ENCODE measurements at places on chromosomes 2 and 18.

- DNase-seq, result no peak
Measured at GRCh38 chr2:71570511-71570910, 117.2 kb downstream of the DYSF start.

DNA sequence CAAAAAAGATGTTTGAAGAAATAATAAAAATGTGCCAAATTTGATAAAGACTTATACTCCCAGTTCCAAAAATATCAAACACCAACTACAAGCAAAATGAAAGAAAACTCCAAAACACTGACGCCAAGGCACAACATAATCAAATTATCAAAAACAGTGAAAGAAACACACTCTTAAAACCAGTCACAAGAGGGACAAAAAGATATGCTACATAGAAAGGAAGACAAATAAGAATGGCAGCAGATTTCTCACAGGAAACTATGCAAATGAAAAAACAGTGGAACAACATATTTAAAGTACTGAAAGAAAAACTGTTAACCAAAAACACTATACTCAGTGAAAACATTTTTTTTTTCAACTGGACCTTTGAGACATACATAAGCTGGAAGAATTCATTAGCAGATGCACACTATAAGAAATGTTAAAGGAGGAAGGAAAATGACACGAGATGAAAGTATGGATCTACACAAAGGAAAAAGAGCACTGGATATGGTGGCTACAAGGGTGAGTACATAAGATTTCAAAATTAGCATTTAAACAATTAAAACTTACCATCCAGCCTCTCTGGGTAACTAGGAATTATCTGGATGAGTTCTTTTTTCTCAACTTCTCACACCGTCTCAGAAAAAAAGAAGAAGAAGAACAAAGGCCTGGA lies 94.0 kb upstream of the ACVR1C start:
- no peak for DNase-seq

- DNase-seq, result no peak
Measured at GRCh38 chr2:239499726-239500573, 99.1 kb upstream of the HDAC4 start.

DNA sequence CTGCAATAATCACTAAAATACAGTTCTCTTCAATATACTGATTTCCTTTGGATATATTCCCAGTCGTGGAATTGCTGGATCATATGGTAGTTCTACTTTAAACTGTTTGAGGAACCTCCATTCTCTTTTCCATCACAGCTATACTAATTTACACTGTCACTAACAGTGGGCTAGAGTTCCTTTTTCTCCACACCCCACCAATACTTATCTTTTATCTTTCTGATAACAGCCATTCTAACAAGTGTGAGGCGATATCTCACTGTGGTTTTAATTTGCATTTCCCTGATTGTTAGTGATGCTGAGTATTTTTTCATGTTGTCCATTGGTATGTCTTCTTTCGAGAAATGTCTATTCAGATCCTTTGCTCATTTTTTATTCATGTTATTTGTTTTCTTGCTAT lies 68.4 kb downstream of the CERKL start:
- no peak for DNase-seq

GRCh38 chr18:41594582-41594981 lies 360.5 kb upstream of the PIK3C3 start:
- no peak for DNase-seq

DNA sequence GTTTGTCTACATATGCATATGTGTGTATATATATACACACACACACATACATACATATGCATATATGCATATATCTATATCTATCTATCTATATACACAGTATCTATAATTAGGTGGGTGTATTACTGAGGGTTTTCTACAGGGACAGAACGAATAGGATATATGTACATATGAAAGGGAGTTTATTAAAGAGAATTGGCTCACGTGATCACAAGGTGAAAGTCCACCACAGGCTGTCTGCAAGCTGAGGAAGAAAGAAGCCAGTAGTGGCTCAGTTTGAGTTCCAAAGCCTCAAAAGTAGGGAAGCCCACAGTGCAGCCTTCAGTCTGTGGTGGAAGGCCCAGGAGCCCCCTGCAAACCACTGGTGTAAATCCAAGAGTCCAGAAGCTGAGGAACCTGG lies 756.0 kb upstream of the ACVR2A start:
- DNase-seq, result no peak

- peak; percentile 65 for DNase-seq
Measured at GRCh38 chr18:25832001-25832604, 258.3 kb downstream of the SS18 start.

DNA sequence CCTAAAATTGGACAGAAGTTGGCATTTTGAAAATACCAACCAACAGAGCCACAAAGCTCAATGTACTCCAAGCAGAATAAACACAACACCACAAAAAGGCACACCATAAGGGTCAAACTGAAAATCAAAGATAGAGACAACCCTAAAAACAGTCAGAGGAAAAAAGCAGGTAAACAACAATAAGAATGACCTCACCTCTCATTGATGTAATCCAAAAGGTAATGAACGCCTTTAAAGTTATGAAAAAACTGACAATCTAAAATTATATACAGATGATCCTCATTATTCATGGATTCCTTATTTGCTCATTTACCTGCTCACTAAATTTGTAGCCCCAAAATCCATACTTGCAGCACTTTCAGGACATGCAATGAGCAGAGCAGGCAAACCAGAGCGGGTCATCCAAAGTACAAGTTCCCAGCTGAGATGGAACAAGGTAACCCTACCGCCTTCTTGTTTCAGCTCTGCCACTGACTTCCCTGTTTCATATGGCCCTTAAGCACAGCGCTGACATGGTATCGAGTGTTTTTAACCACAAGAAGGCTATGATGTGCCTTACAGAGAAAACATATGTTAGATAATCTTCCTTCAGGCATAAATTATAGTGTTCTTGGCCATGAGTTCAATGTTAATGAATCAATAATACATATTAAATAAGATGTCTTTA lies 17.0 kb downstream of the RTN4 start:
- no peak for DNase-seq
